ENCODE measurements at places on chromosomes 5 and 9.

DNA sequence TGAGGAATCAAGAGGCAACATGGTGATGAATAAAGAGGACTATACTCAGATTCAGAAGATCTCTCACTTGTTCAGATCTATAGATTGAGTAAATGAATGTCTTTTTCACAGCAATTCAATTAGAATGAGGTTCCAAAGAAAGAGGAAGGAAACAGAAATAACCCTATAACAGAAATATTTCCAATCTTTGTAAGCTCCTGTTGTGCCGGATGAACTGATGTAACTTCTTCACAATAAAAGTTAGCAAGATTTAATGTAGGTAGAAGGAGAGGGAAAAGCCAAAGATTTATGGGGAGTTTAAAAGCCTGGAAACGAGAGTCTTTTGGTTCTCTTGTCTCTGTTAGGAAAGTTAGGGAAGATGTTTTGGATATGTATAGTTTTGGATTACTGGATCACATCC, 92.1 kb downstream of the PBX3 start:
- no peak for DNase-seq

DNA sequence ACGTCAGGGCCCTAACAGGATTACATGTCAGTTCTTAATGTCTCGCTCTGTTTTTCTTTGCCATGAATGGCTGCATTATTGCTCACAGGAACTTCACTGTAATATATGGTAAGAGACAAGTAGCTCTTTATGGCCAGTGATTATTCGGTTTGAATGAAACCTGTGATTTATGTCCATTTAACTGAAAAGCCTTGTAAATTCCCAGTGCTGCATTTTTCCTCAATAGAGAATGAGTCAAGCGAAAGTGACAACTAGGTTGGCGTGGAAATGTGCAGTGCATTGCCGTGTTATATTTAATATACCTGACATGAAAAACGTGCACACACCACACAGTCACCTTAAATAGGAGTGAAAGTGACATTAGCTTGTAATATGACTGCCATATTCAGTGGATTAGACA, 163.1 kb downstream of the PBX3 start:
- DNase-seq: no peak

DNA sequence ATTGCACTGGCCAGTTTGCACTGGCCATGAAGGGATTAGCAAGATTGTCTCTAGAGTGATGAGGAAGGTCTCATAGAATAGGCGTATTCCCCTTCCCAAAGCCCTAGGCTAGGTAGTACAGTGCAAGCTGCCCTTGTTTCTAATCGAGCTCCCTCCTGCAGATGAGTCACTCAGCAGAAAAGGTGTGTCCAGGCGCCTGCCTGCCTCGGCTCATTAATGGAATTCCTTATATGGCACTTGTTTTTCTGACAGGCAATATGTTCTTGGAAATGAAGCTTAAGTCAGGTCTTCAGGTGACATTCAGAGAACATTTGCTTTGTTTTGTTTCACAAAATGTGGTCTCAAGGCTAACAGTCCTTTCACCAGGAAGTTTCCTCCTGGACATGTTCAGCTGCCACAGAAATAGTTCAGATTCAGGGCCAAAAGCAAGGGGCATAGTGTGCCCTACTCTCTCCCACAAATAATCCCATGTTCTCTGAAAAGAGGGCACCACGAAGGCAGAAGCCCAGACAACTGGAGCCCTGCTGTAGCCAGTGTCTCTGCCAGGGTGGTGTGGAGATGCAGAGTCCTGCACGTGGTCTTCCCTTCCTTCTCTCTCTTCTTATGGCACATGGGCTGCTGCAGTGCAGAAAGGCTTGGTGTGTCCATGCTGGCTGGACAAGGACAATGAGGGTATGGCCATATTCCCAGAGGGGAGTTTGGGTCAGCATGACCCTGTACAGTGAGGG, 281.1 kb upstream of the MAP3K1 start:
- no peak for DNase-seq

- DNase-seq: no peak
Observed at GRCh38 chr9:69882998-69883565, 62.5 kb downstream of the CFAP95 start.

DNA sequence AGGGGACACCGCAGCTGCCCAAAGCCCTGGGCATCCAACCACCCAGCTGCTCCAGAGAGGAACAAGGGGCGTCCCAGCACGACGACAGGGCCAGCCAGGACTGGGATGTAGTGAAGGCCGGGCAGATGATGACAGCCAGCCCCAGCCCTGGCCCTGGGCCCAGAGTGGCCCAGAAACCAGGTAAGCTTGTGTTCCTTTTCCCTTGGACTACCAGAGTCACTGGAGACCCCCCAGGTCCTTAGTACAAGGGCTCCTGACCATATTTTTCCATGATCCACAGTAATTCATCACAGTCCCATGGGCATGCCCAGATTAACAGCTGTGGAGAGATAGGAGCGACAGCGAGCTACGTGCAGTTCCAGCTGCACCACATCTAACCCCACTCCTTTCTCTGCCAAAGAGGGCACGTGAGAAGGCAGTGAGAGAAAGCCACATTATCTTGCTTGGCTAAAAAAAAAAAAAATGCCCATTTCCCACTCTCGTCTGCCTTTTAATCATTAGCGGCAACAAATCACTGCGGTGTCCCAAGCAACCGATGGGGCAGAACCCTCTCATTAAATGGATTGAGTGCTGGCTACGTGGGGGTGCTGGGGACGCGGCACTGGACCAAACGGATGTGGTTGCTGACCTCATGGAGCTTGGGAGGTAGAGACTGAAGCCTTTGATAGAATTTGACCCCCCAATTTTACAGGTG, 21.7 kb upstream of the SYNPO start:
- DNase-seq: no peak

DNA sequence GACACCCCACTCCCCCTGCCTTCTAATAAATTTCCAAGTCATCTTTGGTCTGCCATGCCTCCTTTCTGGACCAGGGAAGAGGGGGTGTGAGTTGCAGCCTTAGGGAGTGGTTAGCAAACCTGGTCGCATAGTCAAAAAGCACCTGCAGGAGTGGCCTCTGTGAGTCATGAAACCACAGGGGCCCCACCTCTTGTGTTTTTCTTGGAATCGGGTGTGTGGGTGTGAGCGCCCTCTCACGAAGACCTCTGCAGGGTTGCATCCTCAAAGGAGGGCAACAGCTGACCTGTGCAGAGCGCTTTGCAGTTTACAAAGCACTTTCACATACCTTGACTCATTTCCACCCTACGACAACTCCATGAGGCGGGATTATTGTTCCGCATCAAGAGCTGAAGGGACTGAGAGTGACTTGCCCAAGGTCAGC, 36.8 kb upstream of the TEX48 start:
- no peak for DNase-seq

GRCh38 chr9:4615251-4615650, 46.8 kb upstream of the PLPP6 start:
- DNase-seq: peak; percentile 83

DNA sequence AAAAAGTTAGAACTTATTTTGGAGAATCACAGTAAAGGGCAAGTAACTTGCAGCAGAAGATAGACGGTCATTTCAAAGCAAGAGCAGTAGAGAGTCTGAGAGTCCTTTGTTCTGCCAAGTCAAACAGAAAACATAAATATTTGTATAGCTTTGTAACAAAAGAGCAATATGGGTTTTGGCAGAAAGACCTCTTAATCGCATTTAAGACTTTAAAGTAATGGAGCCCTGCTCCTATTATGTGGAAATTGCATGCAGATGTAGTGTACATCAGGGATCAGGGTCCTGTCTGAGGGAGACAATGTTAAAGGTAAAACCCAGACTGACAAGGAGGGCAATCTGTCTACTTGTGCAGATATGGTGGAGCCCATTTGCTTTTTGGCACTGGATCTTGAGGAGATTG, 87.2 kb downstream of the PGM5 start:
- DNase-seq: no peak

GRCh38 chr9:91727316-91727861, 222.6 kb downstream of the ROR2 start:
- DNase-seq: peak; percentile 59

- DNase-seq: no peak
Observed at GRCh38 chr5:159951387-159951786, 35.1 kb downstream of the ADRA1B start.

- DNase-seq: peak; percentile 36
Observed at GRCh38 chr5:146825033-146825432, 53.5 kb downstream of the PPP2R2B start.

- no peak for DNase-seq
Observed at GRCh38 chr9:112809351-112809848, 58.8 kb downstream of the SNX30 start.

DNA sequence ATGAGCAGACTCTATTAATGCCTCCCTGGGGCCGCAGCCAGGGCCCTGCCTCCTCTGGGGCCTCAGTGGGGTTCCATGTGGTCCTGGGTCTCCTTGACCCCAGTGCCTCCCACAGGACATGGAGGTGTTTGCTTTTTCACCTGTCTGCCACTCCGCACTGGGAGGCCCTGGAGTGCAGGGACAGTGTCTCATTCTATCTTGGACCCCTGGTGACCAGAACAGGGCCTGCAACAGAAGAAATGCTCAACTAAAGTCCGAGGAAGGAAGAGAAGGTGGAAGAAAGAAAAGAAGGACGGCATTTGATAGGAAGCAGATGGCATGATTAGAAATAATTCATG, 243.2 kb downstream of the CDK5RAP2 start:
- DNase-seq: no peak

GRCh38 chr9:105500108-105500766, 52.4 kb downstream of the FSD1L start:
- DNase-seq: no peak

- no peak for DNase-seq
Observed at GRCh38 chr9:136407911-136408310, 2.5 kb downstream of the ENTR1 start.

- no peak for DNase-seq
Observed at GRCh38 chr9:32322622-32323021, 61.8 kb upstream of the ACO1 start.

- DNase-seq: no peak
Observed at GRCh38 chr5:1143670-1143951, 31.7 kb upstream of the SLC12A7 start.

DNA sequence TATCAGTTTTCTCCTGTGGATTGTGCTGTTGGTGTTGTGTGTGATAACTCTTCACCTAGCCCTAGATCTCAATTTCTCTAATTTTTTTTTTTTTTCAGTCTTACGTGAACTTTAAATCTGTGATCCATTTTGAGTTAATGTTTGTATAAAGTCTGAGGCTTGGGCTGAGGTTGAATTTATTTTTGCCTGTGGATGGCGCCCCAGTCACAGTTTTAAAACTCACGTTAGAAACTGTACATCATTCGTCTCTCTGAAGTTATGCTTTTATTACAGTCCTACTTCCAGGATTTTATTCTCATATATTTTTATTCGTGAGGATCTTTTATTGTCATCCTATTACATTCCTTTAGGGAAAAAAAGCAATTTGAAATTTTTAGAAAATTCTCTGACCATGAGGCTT, 103.1 kb downstream of the EHMT1 start:
- DNase-seq: no peak

- no peak for DNase-seq
Observed at GRCh38 chr5:56443826-56444225, 210.7 kb upstream of the ANKRD55 start.

GRCh38 chr5:29042152-29042551, 2003.8 kb upstream of the CDH9 start:
- DNase-seq: no peak

GRCh38 chr5:172713113-172713808, 57.7 kb downstream of the DUSP1 start:
- no peak for DNase-seq

DNA sequence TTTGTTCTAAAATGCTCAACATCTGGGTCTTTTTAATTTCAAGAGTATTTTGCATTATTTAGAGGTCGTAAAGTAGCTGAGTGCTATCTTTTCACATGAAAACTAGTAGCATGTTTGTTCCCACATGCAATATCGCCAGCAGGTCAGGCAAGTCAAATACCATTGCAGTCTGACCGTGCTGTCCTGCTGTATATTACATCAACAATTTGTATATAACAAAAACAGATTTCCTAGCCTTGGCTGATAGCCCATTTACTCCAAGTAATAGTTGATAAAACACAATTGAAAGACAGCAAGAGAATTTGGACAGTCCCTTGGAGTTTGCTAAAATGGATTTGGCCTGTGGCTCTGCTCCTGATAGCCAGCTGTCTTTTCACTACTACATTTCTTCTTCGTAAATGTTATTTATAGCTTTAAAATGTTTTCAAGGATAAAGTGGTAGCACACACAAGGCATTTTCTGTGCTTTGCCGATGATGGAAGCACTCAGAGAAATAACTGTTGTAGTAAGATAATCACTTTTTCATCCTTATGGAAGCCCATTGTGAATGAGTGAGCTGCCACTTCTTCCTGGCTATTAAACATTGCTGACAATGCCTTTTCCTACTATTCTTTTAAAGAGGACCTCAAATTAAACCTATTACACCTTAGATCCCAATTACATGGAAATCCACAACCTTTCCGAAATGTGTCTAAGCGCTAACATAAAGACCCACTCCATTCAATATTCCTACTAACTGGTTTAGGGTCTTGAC, 992.1 kb downstream of the MAT2B start:
- no peak for DNase-seq

GRCh38 chr9:89444274-89444673, 53.6 kb downstream of the SEMA4D start:
- no peak for DNase-seq

- DNase-seq: no peak
Observed at GRCh38 chr5:56993241-56993640, 41.3 kb upstream of the MIER3 start.

GRCh38 chr5:13186177-13186576, 758.3 kb downstream of the DNAH5 start:
- DNase-seq: no peak

GRCh38 chr5:93675460-93676450, 65.6 kb downstream of the POU5F2 start:
- DNase-seq: peak; percentile 6

GRCh38 chr5:122091936-122092600, 14.0 kb upstream of the LOX start:
- DNase-seq: peak; percentile 76

DNA sequence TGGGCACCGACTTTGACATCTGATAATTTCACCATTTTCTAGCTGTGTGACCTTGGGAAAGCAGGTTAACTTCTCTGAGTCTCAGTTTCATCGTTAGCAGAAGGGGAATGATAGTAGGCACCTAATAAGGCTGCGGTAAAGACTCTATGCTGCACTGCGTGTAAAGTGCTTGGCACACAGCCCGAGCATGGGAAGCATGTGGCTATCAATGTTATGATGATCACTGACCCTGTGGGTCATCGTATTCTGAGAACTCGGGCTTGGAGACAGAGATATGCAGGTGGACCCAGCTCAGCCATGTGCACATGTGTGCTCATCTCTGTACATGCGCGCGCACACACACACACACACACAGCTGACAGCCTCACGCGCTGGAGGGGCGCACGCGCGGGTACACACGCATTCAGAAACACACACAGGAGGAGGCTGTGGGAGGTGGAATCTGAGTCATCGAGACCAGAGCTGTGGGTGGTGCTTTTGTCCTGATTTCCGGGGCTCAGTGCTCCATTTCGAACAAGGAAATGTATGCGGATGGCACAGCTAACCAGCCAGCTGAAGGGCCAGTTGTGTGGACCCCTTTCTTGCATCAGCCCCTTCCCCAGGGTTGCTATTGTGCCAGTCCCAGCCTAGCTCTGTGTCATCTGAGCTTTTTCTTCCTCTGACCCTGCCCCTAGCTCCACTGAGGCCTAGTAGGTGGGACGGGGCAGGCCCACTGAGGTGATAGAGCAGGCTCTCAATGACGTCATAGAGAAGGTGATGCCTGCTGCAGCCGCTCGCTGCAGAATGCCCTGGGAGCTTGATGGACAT, 11.1 kb upstream of the ARAP3 start:
- peak; percentile 62 for DNase-seq
